NCI-H446 treated with DMSO at 0.1 percent for 48 hours (cell line): ENCODE measurements at places on chromosomes 1 and 21.

DNA sequence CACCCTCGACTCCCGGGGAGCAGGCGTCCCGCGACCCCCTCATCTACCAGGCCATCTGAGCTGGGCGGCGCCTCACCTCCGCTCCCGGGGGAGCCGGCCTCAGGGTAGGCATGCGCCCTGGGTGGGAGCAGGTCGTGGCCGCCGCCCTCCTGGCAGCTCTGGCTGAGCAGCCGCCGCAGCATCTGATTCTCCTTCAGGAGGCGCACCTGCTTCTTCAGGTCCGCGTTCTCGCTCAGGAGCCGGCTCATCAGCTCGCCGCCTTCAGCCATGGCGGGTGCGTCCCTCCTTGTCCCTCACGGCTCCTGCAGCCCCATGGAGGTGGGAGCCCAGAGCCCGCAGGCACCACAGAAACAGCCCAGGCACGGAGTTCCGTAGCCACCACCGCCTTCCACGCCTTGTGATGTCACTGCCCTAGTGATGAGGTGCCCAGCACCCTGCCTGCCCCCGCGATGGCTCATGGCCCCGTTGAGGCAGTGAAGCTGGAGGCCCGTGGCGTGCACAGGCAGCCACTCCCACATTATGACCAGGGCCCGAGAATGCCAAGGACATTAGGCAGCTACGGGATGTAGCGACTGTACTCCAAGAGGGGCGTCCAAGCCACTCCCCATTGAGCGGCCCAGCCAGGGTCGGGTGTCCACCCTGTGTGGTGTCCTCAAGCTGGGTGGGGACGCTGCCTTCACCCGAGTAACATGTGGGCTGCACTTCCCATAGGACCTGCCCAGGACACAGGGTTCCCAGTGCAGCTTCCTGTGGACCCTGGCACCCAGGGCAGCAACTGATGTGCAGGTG lies 1.5 kb downstream of the SPATC1L start:
- no peak for DNase-seq

DNA sequence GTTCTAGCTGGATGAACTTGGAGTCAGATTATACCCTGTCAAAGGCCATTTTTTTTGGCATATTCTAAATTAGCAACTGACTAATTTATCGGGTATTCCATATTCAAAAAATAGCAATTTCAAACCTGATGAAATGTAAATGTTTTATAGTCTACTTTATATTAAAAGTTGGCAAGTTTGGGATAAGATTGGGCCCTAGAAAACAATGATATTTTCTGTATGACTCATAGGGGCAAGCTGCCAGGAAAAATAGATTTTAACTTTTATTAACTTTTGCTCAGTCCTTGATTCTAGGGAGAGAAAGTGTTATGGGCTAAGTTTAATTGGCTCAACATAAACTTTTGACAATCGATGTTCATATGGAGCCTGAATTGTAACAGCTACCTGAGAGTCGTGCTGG lies 576.9 kb upstream of the B3GALT2 start:
- DNase-seq = no peak

- DNase-seq = no peak
Observed at GRCh38 chr1:45216200-45216541, 9.8 kb upstream of the ZSWIM5 start.

GRCh38 chr1:228162286-228163006 lies 3.2 kb upstream of the IBA57 start:
- DNase-seq = no peak

DNA sequence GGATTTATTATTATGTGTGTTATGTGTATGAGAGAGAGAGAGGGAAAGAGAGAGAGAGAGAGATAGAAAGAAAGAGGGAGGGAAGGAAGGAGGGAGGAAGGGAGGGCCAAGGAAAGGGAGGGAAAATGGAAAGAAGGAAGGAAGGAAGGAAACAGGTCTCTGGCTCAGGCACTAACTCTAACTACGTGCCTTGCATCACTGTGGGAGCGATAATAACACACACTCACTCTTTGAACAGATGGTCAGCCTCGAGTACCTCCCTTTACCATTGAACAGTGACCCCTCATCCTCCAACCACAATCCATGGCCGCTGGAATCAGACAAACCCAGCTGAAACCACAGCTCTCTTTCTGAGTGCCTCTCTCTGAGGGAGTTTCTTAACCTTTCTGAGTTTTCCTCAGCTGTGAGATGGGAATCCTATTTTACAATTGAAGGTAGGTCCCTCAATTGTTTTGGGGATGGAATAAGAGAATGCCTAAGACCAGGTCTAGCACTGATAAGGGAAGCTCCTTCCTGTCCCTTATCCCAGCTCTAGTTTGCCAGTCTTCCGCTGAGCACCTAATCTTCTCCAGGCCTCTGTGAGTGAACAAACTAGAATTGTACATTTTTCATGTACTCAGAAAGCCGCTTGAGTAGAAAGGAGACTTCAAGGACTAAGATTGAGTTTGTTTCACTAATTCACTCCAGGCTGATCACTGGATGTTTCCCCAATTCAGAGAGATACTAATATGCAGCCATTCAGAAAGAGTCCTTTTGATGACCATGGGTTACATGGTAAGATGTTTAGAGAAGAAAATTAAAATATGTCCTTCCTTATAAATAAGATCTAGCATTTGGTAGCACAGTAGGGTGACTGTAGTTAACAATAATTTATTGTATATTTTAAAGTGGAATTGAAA lies 62.8 kb downstream of the IRF2BP2 start:
- no peak for DNase-seq

DNA sequence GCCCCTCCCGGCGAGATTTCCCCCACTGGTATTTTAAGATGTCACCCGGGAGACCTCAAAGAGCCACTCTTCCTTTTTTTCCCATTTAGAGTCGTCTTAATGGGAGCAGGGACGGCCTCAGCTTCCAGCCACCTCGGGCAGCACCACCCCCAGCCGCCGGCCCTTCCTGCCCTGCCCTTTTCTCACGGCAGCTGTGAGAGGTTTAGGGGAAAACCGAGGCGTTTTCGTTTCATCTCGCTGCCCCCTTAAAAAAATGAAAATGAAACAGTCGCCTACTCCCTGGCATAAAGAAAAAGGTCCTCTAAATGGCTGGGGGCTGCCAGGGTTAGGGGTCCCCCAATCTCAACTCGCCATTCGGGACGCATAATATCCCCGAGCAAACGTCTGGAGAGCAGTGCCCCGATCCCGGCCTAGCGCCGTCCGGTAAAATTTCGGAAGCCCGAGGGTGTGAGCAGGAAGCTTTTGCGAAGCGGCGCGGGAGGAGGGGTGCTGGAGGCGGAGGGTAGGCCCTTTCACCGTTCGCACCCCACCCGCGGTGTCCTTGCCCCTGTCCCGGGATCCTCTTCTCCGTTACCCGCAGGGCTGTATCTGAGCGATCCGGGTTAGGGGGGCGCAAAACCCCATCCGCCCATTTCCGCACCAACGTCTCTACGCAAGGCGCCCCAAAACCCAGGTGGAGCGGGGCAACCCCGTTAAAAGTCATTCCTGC lies 1.2 kb downstream of the RUNX3 start:
- no peak for DNase-seq

DNA sequence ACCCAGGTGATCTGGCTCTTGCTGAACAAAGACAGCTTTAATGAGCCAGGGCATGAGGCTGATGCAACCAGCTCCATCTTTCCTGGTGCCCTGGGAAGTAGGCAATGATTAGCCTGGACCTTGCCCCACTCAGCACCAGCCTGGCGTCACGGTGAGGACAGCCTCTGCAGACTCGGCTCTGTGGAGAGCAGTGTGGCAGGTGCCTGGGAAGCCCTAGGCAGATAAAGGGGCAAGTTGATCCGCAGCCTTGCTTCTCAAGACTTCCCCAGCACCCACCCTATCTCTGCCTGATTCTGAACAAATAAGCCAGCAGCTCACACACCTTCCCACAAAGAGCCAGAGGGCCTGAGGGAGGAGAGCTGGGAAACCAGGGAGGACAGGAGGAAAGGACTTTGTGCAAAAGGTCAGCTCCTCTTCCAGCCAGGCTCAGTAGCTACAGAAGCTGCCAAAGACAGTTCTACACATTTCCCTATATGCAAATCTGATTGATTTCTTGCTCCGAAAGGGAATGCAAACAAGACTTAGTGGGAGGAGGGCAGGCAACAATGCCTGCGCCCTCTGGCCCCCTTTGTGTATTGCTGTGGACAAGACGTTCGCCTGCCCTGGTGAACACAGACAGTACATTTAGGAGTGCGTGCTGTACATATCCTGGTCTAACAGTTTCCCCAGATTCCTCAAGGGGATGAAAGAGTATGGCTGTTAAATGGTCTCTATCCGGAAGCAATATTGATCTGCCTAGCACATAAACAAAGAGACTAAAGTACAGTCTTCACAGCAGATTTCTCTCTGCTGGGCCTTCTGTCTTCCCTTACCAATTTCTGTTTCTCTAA lies 63.8 kb downstream of the BCAR3 start:
- DNase-seq = no peak
